ENCODE measurements at places on chromosomes 7 and 10.

DNA sequence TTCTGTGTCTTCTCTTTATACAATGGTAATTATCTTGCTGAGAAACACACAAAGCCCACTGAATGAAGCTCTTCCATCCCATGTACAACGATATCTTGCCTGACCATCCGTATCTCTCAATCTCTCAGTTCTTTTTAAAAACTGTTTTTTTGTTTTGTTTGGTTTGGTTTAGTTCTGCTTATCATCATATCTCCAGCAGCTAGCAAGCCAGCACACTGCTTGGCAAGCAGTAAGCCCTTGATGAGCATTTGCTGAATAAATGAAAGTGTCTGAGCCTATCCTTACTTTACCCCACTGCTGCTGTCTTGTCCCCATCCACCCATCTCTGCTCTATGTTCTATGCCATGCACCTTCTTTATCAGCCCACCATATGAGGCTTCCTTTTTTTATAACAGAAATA lies 34.2 kb downstream of the ITGB1 start:
- no peak for DNase-seq

DNA sequence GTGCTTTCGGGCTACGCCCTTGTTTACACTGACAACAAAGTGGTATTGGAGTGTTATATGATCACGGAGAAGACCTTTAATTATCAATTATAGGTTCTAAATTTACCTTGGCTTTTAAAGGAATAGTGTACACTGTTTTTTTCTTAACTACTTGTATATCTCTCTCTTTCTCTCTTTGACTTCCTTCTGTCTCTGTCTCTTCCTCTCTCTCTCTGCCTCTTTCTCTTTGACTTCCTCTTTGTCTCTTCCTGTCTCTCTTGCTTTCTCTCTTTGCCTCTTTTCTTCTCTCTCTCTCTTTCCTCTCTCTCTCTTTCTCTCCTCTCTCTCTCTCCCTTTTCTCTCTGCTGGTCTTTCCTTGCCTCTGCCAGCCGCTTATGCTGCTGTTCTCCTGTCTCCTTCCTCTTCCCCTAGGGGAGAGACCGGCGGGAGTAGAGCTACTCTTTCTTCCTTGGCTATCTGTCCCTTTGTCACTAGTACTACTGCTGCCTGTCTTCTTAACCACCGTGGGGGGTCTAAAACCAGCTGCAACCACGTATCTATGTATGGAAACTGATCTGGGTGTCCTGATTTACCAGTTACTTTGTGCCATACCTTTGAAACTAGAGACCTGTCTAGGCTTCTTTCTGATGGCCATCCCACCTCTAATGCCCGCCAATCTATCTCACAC lies 36.9 kb upstream of the GSDME start:
- no peak for DNase-seq

DNA sequence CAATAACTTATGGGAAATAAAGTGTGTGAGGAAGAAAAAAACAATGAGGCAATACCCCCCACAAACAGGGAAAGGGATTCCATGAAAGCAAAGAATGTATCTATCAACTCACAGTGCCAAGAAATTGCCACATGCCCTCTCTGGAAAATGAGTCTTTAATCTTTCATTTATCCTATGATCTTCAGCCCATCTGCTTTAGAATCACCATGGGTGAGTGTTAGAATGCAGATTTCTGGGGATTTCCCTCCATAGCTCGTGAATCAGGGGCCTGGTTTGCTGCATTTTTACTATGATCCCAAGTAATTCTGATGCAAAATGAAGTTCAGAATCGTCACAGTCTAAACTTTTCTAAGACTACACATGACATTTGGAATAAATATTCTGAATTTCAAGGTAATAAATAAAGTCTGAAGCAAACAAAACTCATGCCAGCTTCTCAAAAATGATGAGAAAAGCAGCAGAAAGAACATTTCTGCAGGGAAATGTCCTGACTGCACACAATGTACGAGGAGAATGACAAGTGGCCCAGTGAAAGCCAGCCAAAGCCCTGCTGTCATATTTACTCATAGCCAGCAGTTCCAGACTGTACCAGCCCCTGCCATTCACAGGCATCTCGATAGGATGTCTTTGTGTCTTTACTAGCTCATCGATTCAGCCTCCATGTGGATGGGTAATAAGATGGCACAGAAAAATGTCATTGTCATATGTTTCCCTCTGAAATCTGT lies 167.1 kb downstream of the ELMO1 start:
- no peak for DNase-seq

GRCh38 chr7:116417593-116418345 lies 81.8 kb upstream of the CAV2 start:
- DNase-seq: no peak

DNA sequence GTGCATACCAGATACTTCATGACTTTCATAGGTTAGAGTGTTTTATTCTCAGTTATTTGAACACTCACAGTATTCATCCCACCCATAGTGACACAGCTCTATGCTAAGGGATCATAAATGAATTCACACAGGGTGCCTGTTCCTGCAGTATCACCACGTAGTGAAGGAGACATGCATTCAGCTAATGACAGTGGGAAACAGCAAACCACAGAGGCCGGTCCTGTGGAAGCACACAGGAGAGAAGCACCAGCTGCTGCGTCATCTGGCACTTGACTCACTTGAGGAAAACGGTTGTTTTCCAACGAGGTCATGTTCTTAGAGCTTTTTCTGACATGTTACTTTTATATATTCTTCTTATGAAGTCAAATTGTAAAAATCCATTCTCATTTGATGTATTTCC lies 73.0 kb downstream of the UBE3C start:
- no peak for DNase-seq

- no peak for DNase-seq
These were observed 81.8 kb downstream of the MYL10 start for GRCh38 chr7:101547022-101547915.
